Dermis blood vessel endothelial cell (primary cell): ENCODE measurements at places on chromosomes 12 and 14. TPM values are rescaled to one million over a fixed set of nuclear protein-coding genes. Genes with fewer than 3 reads are reported as not detected.

The RNF212B gene
- not detected in 2 replicates for total RNA-seq

The LRRC10 gene
- not detected in 2 replicates for total RNA-seq

The GNS gene
- total RNA-seq, result 346 and 388 TPM in 2 replicates

The PARPBP gene
- total RNA-seq, result 7.0 and 23.4 TPM in 2 replicates

The MYH6 gene
- total RNA-seq, result not detected in 2 replicates

The TAS2R10 gene
- 0.17 and 0.37 TPM in 2 replicates for total RNA-seq

The FAM186B gene
- 0.19 and 0.34 TPM in 2 replicates for total RNA-seq

The E2F7 gene
- 7.3 and 13.4 TPM in 2 replicates for total RNA-seq

The MAX gene
- 35.6 and 50.9 TPM in 2 replicates for total RNA-seq

The SLC5A8 gene
- total RNA-seq, result not detected in 2 replicates

The ALG10 gene
- total RNA-seq, result 12.9 and 13.7 TPM in 2 replicates

The KRT73 gene
- not detected in 2 replicates for total RNA-seq

The NAA25 gene
- 19.2 and 27.4 TPM in 2 replicates for total RNA-seq

The KIF5A gene
- total RNA-seq, result 0.09 and 0.17 TPM in 2 replicates

The IL31 gene
- not detected in 2 replicates for total RNA-seq

The CRY1 gene
- 17.4 and 19.2 TPM in 2 replicates for total RNA-seq

The RDH5 gene
- total RNA-seq, result 0.74 and 2.2 TPM in 2 replicates

The RILPL2 gene
- total RNA-seq, result 3.8 and 4.1 TPM in 2 replicates

The KMT2D gene
- total RNA-seq, result 41.2 and 99.0 TPM in 2 replicates

The PITPNM2 gene
- 8.8 and 12.1 TPM in 2 replicates for total RNA-seq

The SPPL3 gene
- 5.6 and 7.5 TPM in 2 replicates for total RNA-seq

The KLRC4 gene
- total RNA-seq, result not detected in 2 replicates

The HOXC4 gene
- not detected in 2 replicates for total RNA-seq

The PGF gene
- 126 and 252 TPM in 2 replicates for total RNA-seq

The MIP gene
- total RNA-seq, result not detected in 2 replicates

The SRRM4 gene
- not detected in 2 replicates for total RNA-seq

The MSI1 gene
- total RNA-seq, result not detected in 2 replicates

The RIMBP2 gene
- not detected in 2 replicates for total RNA-seq

The KRT82 gene
- total RNA-seq, result not detected in 2 replicates

The TMEM30B gene
- 0.33 and 0.34 TPM in 2 replicates for total RNA-seq

The TMTC2 gene
- 13.0 and 17.9 TPM in 2 replicates for total RNA-seq

The ANO6 gene
- total RNA-seq, result 66.5 and 89.7 TPM in 2 replicates

The CLEC4C gene
- total RNA-seq, result not detected in 2 replicates

The CACNA2D4 gene
- 0.17 and 0.33 TPM in 2 replicates for total RNA-seq

The SIX1 gene
- 0.17 TPM in 1 of 2 replicates, not detected in the other for total RNA-seq

The FOXN4 gene
- not detected in 2 replicates for total RNA-seq

The GPRC5D gene
- 0.17 TPM in 1 of 2 replicates, not detected in the other for total RNA-seq

The MYF5 gene
- not detected in 2 replicates for total RNA-seq

The KRT74 gene
- total RNA-seq, result not detected in 2 replicates

The AJUBA gene
- total RNA-seq, result 49.3 and 80.8 TPM in 2 replicates

The FOXA1 gene
- not detected in 2 replicates for total RNA-seq

The CISTR gene
- total RNA-seq, result not detected in 2 replicates

The DDX55 gene
- 16.6 and 18.2 TPM in 2 replicates for total RNA-seq

The PLA2G1B gene
- not detected in 2 replicates for total RNA-seq

The USP5 gene
- 85.3 and 128 TPM in 2 replicates for total RNA-seq

The SALL2 gene
- 0.85 and 2.3 TPM in 2 replicates for total RNA-seq

The RABGGTA gene
- 27.9 and 28.6 TPM in 2 replicates for total RNA-seq

The VPS37B gene
- total RNA-seq, result 19.6 and 21.2 TPM in 2 replicates

The HOXC5 gene
- total RNA-seq, result not detected in 2 replicates

The LTBR gene
- total RNA-seq, result 46.4 and 74.0 TPM in 2 replicates

The P3H3 gene
- 18.8 and 22.1 TPM in 2 replicates for total RNA-seq

The ACSM4 gene
- total RNA-seq, result not detected in 2 replicates

The EML1 gene
- total RNA-seq, result 45.8 and 47.1 TPM in 2 replicates

The PLXNC1 gene
- 0.17 and 0.23 TPM in 2 replicates for total RNA-seq

The AQP5 gene
- 0.47 and 1.4 TPM in 2 replicates for total RNA-seq

The TRHDE gene
- total RNA-seq, result 0.05 and 0.51 TPM in 2 replicates

The UBE2N gene
- 53.9 and 86.8 TPM in 2 replicates for total RNA-seq

The HOTAIR gene
- not detected in 2 replicates for total RNA-seq

The ANKRD13A gene
- 68.9 and 86.0 TPM in 2 replicates for total RNA-seq

The NXPH4 gene
- total RNA-seq, result 0.51 TPM in 1 of 2 replicates, not detected in the other
